ENCODE measurements at places on chromosomes 4 and X. TPM values are rescaled to one million over a fixed set of nuclear protein-coding genes. Genes with fewer than 3 reads are reported as not detected.
A peak's percentile ranks its signal among the peaks of the same experiment; 100 is the strongest.

- no peaks in the 10 kb centered on the region for H3K4me1 ChIP-seq
- no peak overlapping the region for H3K27ac ChIP-seq
- no peak for DNase-seq
- no peak overlapping the region for H3K4me3 ChIP-seq
- H3K27me3 ChIP-seq = no peaks in the 10 kb centered on the region
Observed at GRCh38 chr4:131063878-131064277, 1967.9 kb downstream of the C4orf33 start.

DNA sequence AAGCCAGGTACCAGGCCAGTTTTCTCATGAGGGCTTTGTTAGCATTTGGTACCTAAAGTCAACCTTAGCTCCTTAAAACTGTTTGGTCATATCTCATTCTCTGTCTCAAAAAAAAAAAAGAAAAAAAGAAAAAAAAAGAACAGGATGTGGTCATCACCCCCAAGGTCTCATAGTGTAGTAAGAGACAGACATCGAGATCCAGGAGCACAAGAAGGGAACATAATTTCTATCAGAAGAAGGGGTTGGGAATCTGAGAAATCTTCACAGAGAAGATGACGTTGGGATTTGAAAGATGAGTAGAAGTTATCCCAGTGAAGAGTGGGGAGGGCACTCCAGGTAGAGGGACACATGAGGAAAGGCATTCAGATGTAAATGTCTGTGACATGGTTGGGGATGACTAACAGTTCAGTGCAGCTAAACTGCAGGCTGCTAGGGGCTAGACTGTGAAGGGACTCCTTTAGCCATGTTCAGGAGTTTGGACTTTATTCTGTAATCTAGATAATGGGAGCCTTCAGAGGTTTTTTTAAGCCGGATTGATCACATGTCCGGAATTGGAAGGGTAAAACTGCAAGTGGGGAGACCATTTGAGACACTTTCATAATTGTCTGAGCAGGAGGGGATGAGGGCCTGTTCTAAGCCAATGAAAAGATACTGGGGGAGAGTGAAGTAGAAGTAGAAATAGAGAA is 26.9 kb upstream of the GJB1 start:
- H3K4me1 ChIP-seq = peaks cover 38% of the 10 kb centered on the region
- peak overlapping the region; percentile 78 for H3K4me3 ChIP-seq
- H3K36me3 ChIP-seq = peaks cover 4% of the 10 kb centered on the region
- no peaks in the 10 kb centered on the region for H3K27me3 ChIP-seq
- DNase-seq = no peak

DNA sequence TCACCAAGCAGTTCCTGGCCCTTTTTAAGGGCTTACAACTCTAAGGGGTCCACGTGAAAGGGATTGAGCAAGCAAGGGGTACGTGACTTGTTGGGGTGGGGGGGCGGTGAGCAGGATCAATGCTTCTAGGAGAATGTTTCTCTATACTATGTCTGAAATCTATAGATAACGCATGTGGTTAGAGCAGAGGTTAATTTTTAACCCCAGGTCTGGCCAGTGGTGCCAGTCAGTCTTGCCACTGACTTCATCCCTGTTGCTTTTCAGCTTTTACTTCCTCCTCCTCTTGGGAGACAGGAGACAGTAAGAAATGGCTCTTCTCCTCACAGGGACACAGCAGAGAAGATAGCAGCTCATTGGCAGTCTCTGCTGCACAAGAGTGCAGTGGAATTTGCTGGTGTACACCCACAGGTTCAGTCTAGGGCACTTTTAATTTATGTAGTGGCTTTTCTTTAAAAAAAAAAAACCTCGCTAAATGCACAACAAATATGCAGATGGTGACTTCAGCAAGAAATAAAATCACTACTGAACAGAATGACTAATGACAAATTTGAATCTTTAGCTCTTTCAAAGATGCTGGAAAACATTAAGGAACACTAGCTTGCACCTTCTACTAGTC is 190.5 kb downstream of the CCNG2 start:
- no peak for DNase-seq
- H3K27me3 ChIP-seq = peaks cover 7% of the 10 kb centered on the region
- H3K4me3 ChIP-seq = no peak overlapping the region
- no peaks in the 10 kb centered on the region for H3K36me3 ChIP-seq

GRCh38 chrX:42900947-42901346 is 123.0 kb upstream of the PPP1R2C start:
- no peaks in the 10 kb centered on the region for H3K36me3 ChIP-seq
- H3K4me1 ChIP-seq = no peaks in the 10 kb centered on the region
- H3K4me3 ChIP-seq = no peak overlapping the region
- H3K27me3 ChIP-seq = no peaks in the 10 kb centered on the region
- no peak overlapping the region for H3K27ac ChIP-seq
- DNase-seq = no peak

- no peaks in the 10 kb centered on the region for H3K4me1 ChIP-seq
- no peak overlapping the region for H3K27ac ChIP-seq
- H3K27me3 ChIP-seq = no peaks in the 10 kb centered on the region
- H3K4me3 ChIP-seq = no peak overlapping the region
- no peak for DNase-seq
- no peaks in the 10 kb centered on the region for H3K36me3 ChIP-seq
Observed at GRCh38 chr4:85067342-85067741, 100.9 kb upstream of the WDFY3 start.

DNA sequence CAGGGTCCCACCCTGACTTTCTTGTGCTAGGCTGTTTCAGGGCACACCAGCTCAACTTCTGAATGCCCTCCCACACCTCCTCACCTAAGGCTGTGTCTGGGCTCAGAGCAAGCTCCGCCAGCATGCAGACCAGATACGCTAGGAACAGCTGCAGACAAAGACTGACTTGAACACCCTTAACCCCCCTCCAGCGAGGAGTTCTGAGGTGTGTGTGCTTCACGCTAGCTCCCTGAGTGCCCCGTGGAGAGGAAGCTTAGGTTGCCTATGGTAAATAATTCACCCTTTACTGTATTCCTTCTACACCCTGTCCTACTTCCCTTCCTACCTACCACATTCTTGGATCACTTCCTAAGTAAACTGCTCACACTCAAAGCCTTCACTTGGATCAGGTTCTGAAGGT is 115.0 kb downstream of the VCX3B start:
- no peak overlapping the region for H3K27ac ChIP-seq
- no peaks in the 10 kb centered on the region for H3K27me3 ChIP-seq
- no peaks in the 10 kb centered on the region for H3K4me1 ChIP-seq
- no peak for DNase-seq
- no peak overlapping the region for H3K4me3 ChIP-seq

DNA sequence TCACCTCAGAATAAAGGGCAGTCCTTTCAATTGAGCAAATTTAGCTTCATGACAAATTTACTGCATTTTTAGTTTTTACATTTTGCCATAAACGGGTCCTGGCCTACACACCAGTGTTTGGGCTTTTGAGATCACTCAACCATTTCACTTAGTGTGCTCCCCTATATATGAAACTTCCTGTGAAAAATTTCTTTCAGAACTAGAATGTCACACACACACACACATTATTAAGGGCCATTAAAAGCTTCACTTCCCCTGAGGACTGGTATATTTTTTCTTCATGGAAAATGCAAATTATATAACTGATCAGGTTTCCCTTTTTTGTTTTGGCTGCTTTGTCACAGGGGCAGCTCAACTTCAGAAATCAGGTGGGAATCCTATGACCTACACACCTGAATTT is 206.5 kb downstream of the ENOX2 start:
- no peaks in the 10 kb centered on the region for H3K27me3 ChIP-seq
- DNase-seq = no peak
- no peak overlapping the region for H3K4me3 ChIP-seq
- no peaks in the 10 kb centered on the region for H3K36me3 ChIP-seq

DNA sequence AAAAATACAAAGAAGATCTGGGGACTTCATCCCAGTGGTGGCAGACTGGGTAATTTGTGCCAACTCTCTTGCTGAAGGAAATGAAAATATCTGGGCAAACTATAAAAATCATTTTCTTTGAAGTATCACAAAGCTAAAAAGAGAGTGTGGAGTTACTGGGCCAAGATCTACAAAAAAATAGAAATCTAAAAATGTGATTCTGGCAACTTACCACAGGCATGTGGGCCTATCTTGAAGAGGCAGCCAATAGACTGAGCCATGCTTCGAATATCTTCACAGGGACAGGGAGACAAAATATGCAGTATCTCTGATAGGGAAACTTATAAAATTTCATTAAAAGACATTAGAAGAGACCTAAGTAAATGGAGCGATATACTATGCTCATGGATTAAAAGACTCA is 168.8 kb downstream of the RCHY1 start:
- peaks cover 4% of the 10 kb centered on the region for H3K27me3 ChIP-seq
- H3K36me3 ChIP-seq = no peaks in the 10 kb centered on the region
- H3K4me1 ChIP-seq = no peaks in the 10 kb centered on the region
- DNase-seq = no peak
- no peak overlapping the region for H3K4me3 ChIP-seq
- no peak overlapping the region for H3K27ac ChIP-seq

DNA sequence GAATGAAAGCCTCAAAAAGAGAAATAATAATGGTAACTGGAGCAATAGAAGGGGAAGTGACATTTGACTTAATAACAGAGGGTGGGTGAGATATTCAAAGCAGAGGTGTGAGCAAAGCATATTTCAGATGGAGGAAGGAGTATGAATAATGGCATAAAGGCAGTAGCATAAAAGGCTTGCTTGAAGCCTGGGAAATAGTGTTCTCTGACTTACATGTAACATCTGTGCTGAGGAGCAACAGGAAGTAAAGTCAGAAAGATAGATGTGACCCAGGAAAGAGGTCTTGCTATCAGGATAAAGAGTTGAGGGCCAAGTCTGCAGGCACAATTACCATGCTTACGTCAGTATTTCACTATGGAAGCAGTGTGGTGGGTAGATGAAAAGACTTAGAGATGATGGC is 28.4 kb downstream of the ATP10D start:
- no peak for DNase-seq
- H3K4me1 ChIP-seq = no peaks in the 10 kb centered on the region
- H3K4me3 ChIP-seq = no peak overlapping the region

- no peaks in the 10 kb centered on the region for H3K36me3 ChIP-seq
- no peak overlapping the region for H3K27ac ChIP-seq
- H3K4me1 ChIP-seq = no peaks in the 10 kb centered on the region
- no peak for DNase-seq
- H3K4me3 ChIP-seq = no peak overlapping the region
Observed at GRCh38 chr4:6523251-6523650, 50.8 kb upstream of the PPP2R2C start.

DNA sequence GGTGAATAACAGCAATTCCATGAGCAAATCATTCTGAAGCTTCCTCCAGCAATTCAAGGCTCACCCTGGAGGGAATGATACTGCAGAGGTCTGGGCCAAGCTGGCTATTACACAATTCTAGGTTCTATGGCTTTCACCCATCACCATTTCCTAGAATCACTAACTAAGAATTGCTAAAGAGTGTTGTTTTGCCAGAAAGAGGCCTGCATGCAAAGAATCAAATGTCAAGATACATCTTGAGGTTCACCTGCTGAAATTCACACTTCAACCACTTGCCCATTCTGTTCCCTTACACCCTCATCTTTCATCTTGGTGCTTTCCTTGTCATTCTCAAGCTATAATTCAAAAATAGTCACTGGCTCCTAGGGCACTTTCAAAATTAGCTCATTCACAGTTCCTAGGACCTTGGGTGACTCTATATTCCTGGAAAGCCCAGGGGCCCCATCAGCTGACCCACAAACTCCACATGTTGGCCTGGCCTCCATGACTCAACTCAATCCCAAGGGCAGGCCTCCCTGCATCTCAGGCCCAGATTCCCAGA is 7.0 kb downstream of the APBB2 start:
- DNase-seq = no peak
- H3K4me1 ChIP-seq = no peaks in the 10 kb centered on the region
- H3K27me3 ChIP-seq = peaks cover 20% of the 10 kb centered on the region
- no peaks in the 10 kb centered on the region for H3K36me3 ChIP-seq
- no peak overlapping the region for H3K27ac ChIP-seq

GRCh38 chr4:83358410-83358809 is 23.8 kb upstream of the HPSE start:
- DNase-seq = no peak
- H3K4me1 ChIP-seq = peaks cover 10% of the 10 kb centered on the region

DNA sequence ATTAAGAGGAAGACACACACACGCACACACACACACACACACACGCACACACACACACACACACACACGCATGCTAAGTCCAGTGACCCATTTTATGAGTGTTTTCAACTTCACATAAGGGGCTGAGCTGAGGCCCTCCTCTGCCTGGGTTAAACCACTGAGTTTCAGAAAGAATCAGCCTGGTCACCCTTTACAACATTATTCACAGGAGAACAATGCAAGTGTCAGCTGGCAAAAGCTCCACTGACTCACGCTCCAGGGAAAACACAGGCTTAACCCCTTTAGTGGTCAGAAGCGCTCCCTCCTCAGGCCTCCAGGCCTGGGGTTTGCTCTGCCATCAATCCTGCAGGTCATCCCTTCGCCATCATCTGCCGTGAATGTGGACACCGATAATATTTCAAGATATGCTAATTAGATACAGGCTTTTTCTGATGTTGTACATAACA is 46.9 kb downstream of the ACOX3 start:
- H3K27me3 ChIP-seq = no peaks in the 10 kb centered on the region
- no peak overlapping the region for H3K4me3 ChIP-seq
- peaks cover 3% of the 10 kb centered on the region for H3K4me1 ChIP-seq
- no peak overlapping the region for H3K27ac ChIP-seq
- no peak for DNase-seq

- H3K4me1 ChIP-seq = peaks cover 14% of the 10 kb centered on the region
- H3K4me3 ChIP-seq = no peak overlapping the region
- no peak for DNase-seq
Observed at GRCh38 chrX:1545776-1546408, 8.9 kb upstream of the P2RY8 start.

DNA sequence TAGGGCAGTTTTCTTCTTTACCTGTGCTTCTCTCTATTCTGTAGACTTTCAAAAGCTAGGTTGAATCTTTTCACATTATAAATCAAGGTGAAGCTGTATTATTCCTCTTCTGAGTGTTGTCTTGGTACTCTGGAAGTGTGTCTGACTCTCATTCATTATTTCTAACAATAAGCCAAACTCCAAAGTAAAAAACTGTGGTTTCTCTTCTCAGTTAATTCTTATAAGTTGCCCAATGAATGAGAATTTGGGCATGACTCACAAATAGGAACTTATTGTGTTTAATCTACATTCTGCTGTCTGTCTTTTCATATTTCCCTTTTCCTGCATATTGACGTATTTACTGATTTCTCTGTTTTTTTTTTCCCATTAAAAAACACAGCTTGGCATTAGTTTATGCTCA is 714.5 kb downstream of the CCSER1 start:
- no peak overlapping the region for H3K4me3 ChIP-seq
- H3K4me1 ChIP-seq = no peaks in the 10 kb centered on the region
- no peaks in the 10 kb centered on the region for H3K27me3 ChIP-seq
- no peaks in the 10 kb centered on the region for H3K36me3 ChIP-seq
- H3K27ac ChIP-seq = no peak overlapping the region

GRCh38 chr4:175891851-175892250 is 79.8 kb upstream of the GPM6A start:
- H3K36me3 ChIP-seq = no peaks in the 10 kb centered on the region
- no peaks in the 10 kb centered on the region for H3K27me3 ChIP-seq
- DNase-seq = no peak
- no peak overlapping the region for H3K4me3 ChIP-seq

GRCh38 chr4:140149846-140150635 is 3.9 kb downstream of the MAML3 start:
- peaks cover 46% of the 10 kb centered on the region for H3K4me1 ChIP-seq
- H3K36me3 ChIP-seq = no peaks in the 10 kb centered on the region
- H3K27ac ChIP-seq = peak overlapping the region; percentile 95
- DNase-seq = peak; percentile 80
- H3K4me3 ChIP-seq = peak overlapping the region; percentile 95

Gene TMEM35A
- total RNA-seq = not detected

Gene CSAG3
- total RNA-seq = 0.62 TPM

Gene LRRC66
- total RNA-seq = 0.27 TPM

Gene MID1
- 0.22 TPM for total RNA-seq

Gene SLITRK2
- total RNA-seq = not detected

Gene SPATA4
- total RNA-seq = not detected
